ENCODE measurements at places on chromosomes 12 and 14. TPM values are rescaled to one million over a fixed set of nuclear protein-coding genes. Genes with fewer than 3 reads are reported as not detected.
A peak's percentile ranks its signal among the peaks of the same experiment; 100 is the strongest.

Gene SSPN
- not detected for total RNA-seq

- peak; percentile 28 for DNase-seq
Observed at GRCh38 chr12:6367065-6367968, 8.0 kb downstream of the SCNN1A start.

Gene KLHL33
- 0.28 TPM for total RNA-seq

Gene SIVA1
- 72.9 TPM for total RNA-seq

DNA sequence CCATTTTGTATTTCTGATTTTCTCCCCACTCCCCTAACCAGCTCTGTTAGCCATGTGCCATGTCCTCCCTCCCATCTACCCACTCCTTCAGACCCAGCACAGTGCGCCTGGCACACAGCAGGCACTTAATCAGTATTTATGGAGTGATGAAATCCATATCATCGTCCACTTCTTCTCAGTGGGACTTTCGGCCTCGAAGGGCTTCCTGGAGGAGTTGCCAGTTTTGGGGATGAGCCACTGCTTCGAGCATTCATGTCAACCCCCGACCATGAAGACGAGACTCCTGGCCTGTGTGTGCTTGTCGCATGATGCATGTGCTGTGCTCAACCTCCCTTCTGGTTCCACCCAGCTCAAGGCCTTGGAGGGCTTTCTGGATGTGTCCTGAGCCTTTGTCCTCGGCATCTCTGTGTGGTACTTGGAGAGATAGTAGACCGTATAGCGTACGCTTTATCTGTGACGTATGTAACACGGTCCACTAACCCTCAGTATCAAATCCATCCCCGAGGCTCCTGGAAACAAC lies 119.5 kb upstream of the RTL1 start:
- DNase-seq = no peak

Gene STYK1
- total RNA-seq = 1.6 TPM

GRCh38 chr12:125418902-125419564 lies 353.8 kb downstream of the AACS start:
- no peak for DNase-seq

- peak; percentile 31 for DNase-seq
Observed at GRCh38 chr12:113903381-113903863, 62.7 kb downstream of the RBM19 start.

Gene CFAP251
- total RNA-seq = 1.6 TPM

- no peak for DNase-seq
Observed at GRCh38 chr14:74085828-74086227, 1.1 kb downstream of the LIN52 start.

Gene KERA
- not detected for total RNA-seq

- no peak for DNase-seq
Observed at GRCh38 chr12:27936196-27936595, 36.3 kb downstream of the PTHLH start.

Data from activated T-cell treated with anti-CD3 and anti-CD28 coated beads, Interleukin-2, amount 50 U/mL, for 72 hours (primary cell).